ENCODE measurements at places on chromosomes 12 and 14.

GRCh38 chr12:43571885-43572284 is 19.9 kb upstream of the ADAMTS20 start:
- no peaks in the 10 kb centered on the region for H3K36me3 ChIP-seq
- H3K27me3 ChIP-seq, result no peaks in the 10 kb centered on the region
- no peak overlapping the region for H3K4me3 ChIP-seq
- H3K27ac ChIP-seq, result no peak overlapping the region
- H3K4me1 ChIP-seq, result no peaks in the 10 kb centered on the region
- no peak for DNase-seq

DNA sequence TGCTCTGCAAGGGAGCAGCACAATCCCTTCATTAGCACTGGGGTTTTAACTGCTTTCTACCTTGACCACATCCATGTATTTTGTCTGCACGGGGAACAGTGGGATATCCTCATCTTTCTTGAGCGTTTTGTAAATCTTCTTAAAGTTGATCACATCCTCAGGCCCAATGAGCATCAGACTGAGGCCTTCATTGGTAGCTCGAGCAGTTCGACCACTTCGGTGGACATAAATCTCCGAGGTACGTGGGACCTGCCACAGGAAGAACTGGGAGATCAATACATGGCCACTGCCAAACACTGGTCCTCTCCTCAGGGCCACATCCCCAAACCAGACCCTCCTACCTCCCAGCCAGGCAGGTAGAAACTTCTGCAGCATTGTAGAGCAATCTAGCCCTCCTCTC is 26.1 kb downstream of the DDX24 start:
- H3K27ac ChIP-seq, result no peak overlapping the region
- peaks cover 66% of the 10 kb centered on the region for H3K36me3 ChIP-seq
- H3K4me1 ChIP-seq, result no peaks in the 10 kb centered on the region

DNA sequence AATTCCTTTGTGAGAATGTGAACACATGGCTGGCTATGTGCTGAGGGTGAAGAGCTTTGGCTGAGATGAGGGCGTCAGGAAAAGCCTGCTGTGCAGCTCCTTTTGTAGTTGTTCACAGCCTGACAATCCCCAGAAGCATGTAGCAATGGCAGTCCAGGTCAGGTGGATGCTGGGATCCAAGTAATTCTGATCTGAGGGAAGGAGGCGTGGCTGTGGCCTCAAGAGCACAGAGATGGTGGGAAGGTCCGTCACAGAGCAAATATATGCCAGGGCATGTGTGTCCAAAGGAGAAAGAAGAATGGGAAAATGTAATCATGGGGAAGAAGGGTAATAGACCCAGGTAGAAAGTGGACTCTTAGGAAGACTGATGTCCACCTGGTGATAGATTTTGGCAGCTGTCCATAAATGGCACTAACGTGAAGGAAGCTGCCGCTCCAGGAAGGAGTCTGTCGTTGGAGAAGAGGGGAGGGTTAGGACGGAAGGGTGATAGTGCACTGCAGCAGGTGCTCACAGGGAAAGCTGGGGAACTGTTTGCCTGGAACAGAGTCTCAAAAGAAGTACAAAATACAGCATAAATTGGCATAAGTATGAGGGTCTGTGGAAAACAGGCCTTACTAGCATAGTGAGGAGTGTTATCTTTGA is 13.8 kb downstream of the MGST1 start:
- no peak overlapping the region for H3K4me3 ChIP-seq
- H3K36me3 ChIP-seq, result peaks cover 9% of the 10 kb centered on the region
- no peaks in the 10 kb centered on the region for H3K4me1 ChIP-seq
- H3K27ac ChIP-seq, result no peak overlapping the region
- peak; percentile 49 for DNase-seq

GRCh38 chr12:124466216-124467128 is 100.9 kb downstream of the NCOR2 start:
- no peaks in the 10 kb centered on the region for H3K27me3 ChIP-seq
- H3K4me3 ChIP-seq, result no peak overlapping the region
- DNase-seq, result no peak
- no peak overlapping the region for H3K27ac ChIP-seq
- H3K36me3 ChIP-seq, result peaks cover 45% of the 10 kb centered on the region

GRCh38 chr12:110694330-110694901 is 5.5 kb upstream of the HVCN1 start:
- no peaks in the 10 kb centered on the region for H3K36me3 ChIP-seq
- no peaks in the 10 kb centered on the region for H3K27me3 ChIP-seq
- peaks cover 2% of the 10 kb centered on the region for H3K4me1 ChIP-seq
- H3K4me3 ChIP-seq, result no peak overlapping the region
- no peak overlapping the region for H3K27ac ChIP-seq
- peak; percentile 26 for DNase-seq

DNA sequence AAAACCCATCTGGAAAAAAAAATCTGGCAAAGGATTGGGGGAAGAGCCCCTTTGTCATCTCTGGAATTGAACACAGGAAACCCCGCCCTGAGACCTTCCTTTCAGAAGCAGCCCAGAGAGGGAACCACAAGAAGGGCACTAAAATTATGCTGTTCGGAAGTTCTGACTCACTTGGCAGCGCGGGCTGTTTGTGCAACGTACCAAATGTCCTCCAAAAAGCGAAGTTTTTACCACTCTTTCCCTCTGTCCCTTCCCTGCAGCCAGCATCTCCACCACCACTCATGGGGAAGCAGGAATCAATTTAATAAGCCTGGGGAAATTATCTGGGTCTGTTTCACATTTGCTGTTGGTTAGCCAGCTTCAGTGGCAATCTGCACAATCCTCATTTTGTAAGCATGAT is 3.2 kb upstream of the SYNE3 start:
- no peak overlapping the region for H3K4me3 ChIP-seq
- peak; percentile 46 for DNase-seq
- H3K27me3 ChIP-seq, result no peaks in the 10 kb centered on the region
- H3K36me3 ChIP-seq, result no peaks in the 10 kb centered on the region
- peaks cover 15% of the 10 kb centered on the region for H3K4me1 ChIP-seq

GRCh38 chr14:47257013-47257412 is 418.4 kb downstream of the MDGA2 start:
- H3K27me3 ChIP-seq, result no peaks in the 10 kb centered on the region
- no peak overlapping the region for H3K4me3 ChIP-seq
- H3K27ac ChIP-seq, result no peak overlapping the region
- H3K36me3 ChIP-seq, result no peaks in the 10 kb centered on the region
